Activated naive CD4-positive, alpha-beta T cell (primary cell): ENCODE measurements at places on chromosomes 11 and 22.

GRCh38 chr22:23862103-23862502, 4.4 kb downstream of the SLC2A11 start:
- DNase-seq: peak; percentile 7

DNA sequence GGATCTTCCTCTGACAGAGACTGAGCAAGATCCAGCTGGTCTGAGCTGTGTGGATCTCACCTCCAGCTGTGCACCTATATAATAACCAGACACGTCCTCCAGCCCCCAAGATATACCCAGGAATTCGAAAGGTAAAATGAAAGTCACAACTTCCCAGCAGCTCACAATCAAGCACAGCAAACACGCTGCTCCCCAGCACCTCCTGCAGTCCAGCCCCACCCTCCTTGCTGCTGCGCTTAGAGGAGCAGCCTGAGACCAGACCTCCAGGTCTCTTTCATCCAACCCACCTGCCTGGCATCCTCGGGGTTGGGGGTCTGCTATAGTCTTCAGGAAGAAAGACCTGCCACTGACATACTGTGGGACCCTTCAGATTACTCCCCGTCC, 3.0 kb upstream of the APOL4 start:
- DNase-seq: no peak

DNA sequence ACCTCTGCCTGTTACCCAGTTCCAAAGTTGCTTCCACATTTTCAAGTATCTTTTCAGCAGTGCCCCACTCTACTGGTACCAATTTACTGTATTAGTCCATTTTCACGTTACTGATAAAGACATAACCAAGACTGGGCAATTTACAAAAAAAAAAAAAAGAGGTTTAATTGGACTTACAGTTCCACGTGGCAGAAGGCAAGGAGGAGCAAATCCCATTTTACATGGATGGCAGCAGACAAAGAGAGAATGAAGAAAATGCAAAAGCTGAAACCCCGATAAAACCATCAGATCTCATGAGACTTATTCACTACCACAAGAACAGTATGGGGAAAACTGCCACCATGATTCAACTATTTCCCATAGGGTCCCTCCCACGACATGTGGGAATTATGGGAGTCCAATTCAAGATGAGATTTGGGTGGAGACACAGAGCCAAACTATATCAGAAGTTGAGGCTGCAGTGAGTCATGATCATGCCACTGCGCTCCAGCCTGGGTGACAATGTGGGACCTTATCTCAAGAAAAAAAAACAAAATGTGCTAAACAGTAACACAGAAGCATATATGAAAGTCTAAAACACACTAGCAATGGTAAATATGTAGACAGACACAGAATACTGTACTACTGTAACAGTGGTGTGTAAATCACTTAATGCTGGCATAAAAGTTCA, 190.3 kb upstream of the ZC3H12C start:
- no peak for DNase-seq

DNA sequence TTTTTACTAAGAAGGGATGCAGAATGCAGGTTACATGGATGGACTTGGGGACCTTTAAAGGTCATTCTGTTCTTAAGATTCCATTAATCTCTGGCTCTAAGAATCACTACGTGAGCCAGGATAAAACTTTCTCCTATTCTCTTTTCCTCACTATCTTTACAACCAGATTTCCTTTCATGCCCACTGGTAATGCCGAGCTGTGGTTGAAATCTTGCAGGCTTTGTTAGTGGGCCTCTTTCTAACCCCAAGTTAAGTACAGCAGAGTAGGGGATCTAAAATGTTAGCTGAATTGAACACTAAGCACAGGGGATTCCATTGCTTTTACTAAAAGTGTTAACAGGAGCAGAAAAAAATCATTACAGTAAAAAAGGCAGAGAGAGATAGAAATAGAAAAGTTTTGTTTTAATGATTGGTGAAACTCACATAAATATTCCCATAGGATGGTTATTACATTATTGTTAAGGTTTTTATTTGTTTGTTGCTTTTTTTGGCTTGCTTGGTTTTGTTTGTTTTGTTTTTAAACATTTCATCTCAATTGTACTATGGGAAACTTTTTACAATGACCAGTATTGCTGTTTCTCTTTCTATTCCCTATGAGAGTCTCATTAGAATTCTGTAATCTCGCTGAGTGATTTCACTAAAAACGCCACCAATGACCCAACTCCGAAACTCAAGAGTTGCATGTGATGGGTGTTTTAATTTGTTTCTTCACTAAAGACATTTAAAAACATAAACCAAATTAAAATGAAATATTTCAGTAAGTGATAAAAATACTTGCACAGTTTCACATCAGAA, 54.1 kb upstream of the HTATIP2 start:
- no peak for DNase-seq

GRCh38 chr11:133903056-133903455, 53.7 kb downstream of the IGSF9B start:
- no peak for DNase-seq

DNA sequence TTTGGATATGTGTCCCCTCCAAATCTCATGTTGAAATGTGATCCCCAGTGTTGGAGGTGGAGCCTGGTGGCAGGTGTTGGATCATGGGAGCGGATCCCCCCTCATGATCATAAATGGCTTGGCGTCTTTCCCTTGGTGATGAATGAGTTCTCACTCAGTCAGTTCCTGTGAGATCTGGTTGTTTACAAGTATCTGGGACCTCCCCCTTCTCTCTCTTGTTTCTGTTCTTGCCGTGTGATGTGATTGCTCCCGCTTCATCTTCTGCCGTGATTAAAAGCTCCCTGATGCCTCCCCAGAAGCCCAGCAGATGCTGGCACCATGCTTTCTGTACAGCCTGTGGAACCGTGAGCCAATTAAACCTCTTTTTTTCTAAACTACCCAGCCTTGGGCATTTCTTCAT, 102.2 kb downstream of the SEZ6L start:
- no peak for DNase-seq
